Skin of body (tissue), 3 donors: ENCODE measurements at places on chromosomes 13 and 19. TPM values are rescaled to one million over a fixed set of nuclear protein-coding genes. Genes with fewer than 3 reads are reported as not detected.

DNA sequence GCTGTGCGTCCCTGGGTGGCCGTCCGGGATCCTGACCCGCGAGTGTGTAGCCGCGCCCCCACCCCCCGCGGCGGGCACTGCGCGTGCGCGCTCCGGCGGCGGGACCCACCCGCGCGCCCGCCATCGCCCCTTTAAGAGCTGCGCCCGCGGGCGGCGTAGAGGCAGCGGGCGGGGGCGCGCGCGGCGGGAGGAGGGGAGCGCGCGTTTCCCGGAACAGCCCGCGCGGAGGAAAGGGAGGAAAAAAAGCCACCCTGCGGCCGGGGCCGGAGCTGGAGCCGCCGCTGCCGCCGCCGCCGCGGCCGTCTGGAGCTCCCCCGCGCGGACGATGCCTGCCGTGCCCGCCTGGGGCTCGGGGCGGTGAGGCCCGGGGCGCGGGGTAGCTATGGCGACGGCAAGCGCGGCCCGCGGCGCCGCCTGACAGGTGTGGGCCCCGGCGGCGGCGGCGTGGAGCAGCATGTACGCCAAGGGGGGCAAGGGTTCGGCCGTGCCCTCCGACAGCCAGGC is at the start of gene SSBP4:
SSBP4 (plus strand) TSS at position 204 of the 504 bp plus-strand sequence; CDS start at position 455, 251 bp downstream.
- DNase-seq = peak; percentile 67

DNA sequence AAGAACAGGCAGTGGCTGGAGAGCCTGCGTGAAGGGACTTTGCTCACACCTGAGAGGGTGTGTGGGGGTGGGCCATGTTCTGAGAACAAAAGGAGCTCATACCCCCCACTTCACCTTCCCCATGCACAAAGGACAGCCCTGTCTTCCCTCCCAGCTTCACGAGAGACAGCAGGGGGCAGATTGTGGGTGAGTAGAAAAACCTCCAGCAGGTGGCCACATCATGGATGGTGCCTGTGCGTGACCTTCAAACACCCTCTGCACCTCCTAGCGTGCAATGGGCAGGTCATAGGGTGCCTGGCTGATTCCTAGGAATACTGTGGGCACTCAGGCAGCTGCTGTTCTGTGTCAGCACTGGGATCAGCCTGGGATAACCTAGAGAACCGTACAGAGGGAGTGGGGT is 36.3 kb upstream of the PSG9 start:
- DNase-seq = no peak

Gene C19orf33
- 18.3 TPM for total RNA-seq

Gene ZNF730
- total RNA-seq = 6.8 TPM
